ENCODE measurements at places on chromosomes 16 and 17.

DNA sequence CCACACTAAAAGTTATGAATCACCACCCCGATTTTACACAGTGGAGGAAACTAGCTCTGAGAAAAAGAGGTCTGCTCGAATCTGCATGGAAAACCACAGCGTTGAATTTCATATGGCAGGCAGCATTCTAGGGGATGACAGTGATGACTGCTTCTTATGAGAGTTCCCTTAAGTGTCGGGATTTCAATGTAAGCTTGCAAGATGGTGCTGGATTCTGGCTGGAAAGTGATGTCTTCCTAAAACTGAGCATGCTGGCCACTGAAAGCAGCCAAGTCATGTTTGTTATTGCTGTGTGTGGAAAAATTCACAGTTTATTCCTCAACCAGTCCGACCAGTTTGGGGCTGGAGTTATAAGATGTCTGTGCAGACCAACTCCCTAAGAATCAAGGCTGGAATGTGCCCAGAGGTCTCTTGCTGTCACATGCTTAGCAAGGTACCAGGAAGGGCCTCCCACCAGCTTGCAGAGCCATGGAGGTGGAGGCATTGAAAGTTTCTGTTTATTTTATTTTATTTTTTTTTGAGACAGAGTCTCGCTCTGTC is 37.2 kb upstream of the GAN start:
- DNase-seq = no peak

GRCh38 chr17:7859028-7859427 is 1.2 kb downstream of the CYB5D1 start:
- DNase-seq = no peak

DNA sequence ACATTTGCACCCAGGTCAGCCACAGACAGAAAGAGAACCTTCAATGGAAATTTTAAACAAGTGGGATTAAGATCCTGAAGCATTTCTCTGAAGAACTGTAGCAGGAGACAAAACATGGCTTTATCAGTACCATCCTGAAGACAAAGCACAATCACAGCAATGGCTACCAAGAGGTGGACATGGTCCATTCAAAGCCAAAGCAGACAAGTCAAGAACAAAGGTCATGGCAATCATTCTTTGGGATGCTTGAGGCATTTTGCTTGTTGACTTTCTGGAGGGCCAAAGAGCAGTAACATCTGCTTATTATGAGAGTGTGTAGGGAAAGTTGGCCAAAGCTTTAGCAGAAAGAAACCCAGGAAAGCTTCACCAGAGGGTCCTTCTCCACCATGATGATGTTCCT is 248.2 kb downstream of the TOX3 start:
- DNase-seq = no peak

DNA sequence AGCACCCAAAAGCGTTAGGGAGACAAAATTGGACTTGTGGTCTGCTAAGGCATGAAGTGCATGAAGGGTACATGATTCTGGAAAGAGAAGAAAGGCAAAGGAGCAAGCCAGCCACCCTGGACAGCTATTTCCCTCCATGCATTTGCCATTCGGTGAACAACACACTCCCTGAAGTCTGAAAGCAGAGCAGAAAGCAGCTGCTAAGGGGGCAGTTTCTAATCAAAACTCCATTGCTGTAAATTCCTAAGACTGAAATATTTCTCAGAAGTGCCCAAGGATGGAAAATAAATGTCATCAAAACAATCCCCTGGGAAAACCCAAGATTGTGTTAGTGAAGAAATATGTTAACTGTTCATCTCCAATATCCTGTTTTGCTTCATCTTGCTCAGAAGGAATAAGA is 44.3 kb downstream of the PMP22 start:
- no peak for DNase-seq

DNA sequence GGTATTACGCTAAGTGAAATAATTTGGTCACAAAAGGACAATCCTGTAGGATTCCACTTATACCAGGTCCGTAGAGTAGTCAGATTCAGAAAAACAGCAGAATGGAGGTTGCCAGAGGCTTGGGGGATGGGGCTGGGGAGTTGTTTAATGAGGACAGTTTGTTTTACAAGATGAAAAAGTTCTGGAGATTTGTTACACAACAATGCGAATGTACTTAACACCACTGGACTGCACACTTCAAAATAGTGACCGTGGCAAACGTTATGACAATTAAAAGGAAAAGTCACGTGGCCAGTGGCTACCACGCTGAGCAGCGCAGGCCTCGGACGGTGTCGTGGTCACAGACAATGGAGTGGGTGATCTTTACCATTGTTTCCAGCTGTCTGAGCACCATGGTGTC is 338.1 kb downstream of the SEC14L1 start:
- no peak for DNase-seq

DNA sequence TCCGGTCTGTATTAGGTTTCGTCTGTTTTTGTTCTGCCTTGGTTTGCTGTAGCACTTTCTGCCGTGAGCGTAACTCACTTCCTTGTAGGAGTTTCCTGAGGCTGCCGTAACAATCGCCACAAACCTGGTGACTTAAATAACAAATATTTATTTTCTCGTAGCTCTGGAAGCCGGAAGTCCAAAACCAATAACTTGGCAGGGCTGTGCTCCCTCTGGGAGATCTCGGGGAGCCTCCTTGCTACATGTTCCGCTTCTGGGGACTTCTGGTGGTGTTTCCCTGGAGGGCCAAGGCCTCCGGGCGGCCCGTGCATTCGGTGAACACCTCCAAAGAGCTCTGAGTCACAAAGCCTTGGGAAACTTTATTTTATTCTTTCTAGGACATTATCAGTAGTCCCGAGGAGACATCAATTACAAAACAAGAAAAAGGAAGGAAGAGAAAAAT is 6.8 kb upstream of the WDR45B start:
- no peak for DNase-seq

GRCh38 chr17:11736613-11737312 is 138.5 kb downstream of the DNAH9 start:
- no peak for DNase-seq

DNA sequence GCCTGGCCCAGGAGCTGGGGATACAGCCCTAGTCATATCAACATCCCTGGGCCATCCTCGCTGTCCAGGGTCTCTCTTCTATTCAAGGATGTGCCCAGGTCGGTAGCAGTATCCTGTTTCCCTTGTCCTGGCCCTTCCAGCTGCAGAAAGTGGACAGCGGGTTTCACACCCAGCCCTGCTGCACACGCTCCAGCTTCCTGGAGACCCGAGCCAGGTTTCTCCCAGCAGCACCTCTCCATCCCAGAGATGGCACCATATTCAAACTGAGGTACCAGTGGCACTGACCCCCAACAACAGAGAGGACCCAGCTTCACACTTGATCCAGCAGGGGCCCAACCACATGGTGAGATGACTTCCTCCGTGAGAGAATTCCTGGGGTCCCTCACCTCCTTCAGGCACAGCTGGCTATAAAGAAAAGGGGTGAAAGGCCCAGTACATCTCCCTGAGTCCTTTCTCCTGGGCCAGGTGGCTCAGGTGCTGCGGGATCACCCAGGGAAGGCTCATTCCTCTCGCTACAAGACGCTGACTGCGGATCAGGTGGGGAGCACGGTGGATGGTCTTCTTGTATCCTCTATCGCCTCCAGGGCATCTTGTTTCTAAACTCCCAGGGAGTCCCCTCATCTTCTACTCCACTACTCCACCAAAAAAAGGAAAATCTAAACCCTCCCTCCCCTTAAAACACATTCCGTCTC is 1.4 kb downstream of the CUEDC1 start:
- DNase-seq = no peak

GRCh38 chr17:12973496-12974004 is 44.3 kb downstream of the ELAC2 start:
- DNase-seq = no peak

- DNase-seq = no peak
Observed at GRCh38 chr16:86388976-86389375, 121.4 kb upstream of the FOXF1 start.

- DNase-seq = no peak
Observed at GRCh38 chr16:64151990-64152767, 969.7 kb downstream of the CDH11 start.

DNA sequence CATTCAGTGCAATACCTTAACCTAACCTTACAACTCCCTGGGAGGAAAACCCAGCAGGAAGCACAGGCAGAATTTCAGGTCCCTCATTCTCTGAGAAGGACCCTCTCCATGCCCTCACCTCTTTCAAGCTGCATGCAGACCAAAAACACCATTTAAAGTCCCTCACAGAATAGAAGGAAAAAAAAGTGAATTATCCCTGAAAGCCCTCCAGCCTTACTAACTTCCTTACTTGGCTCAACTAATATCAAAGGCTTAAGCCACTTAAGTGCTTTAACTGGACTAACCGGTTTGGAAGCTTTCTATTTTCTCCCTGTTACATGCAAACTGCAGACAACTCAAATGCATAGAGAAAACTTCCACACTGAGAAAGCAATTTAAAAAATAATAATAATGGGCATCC is 60.5 kb downstream of the ADAMTS18 start:
- DNase-seq = no peak

DNA sequence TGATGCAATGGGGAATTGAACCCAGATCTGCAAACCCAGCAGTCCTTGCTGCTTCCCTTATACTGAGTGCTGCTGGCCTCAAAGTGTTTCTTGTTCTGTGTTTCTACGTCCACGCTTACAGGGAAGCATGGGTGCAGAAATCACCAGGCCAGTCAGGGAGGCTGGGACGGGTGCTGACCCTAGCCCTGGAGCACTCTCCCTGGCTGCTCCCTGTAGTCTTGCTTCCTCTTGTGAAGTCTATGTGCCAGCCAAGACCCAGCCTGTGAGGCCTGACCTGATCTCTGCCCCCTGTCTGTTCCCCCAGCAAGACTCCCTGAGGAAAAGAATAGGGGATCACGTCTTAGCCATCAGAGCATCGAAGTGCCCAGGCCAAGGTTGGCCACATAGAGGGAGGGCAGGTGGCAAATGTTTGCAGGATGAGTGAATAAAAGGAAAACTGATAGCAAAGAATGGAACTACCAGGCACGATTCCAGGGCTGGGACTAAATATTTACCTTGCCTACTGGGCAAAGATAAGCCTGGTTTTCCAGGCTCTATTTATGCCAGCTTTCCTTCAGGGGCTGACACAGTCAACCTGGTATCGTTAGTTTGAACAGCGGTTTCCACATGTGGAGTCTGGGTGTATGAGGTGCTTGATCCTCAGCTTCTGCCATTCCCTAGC is 41.2 kb upstream of the RHOT1 start:
- DNase-seq = no peak

GRCh38 chr16:2213817-2214718 is 572 bp downstream of the PGP start:
- no peak for DNase-seq

DNA sequence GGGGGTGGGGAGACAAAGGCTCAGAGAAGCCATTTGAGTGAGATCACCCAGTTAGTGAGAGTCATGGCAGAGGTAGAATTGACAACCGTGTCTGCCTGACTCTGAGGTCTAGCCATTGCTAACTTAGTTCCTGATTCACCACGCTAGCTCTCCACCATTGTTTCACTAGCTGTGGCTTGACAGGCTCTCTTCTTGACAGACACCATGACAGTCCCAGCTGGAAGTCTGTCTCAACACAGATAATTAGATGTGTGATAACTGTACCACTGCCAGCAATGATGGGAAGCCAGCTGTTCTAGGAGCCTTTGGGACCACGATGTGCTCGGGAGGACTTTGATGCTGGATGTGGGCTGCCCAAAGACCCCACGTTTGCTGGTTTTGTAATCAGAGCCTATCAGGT is 170.5 kb upstream of the CACNG3 start:
- DNase-seq = no peak

DNA sequence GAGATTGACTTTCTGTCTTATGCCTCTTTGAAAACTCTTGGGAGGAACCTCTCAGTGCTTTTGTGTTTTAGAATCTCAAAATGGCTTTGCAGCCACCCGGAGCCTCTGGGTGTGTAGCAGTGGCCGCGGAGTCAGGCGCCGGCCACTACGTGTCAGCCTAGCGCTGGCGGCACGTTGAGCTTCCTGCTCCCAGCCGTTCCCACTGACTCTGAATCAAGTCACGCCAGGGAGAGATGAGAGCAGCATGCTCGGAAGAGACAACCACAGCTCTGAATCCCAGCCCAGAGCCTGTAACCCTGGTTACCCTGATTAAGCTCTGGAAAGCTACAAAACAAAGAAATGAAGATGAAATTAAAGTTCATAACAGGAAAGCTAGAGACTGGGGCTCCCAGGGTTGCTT is 97.4 kb upstream of the CACNG5 start:
- no peak for DNase-seq

- DNase-seq = no peak
Observed at GRCh38 chr17:56045872-56046271, 107.4 kb upstream of the ANKFN1 start.

GRCh38 chr17:73706858-73707257 is 62.6 kb upstream of the SDK2 start:
- no peak for DNase-seq
